Pons (tissue), 1 donor: ENCODE measurements at places on chromosomes 11 and 22.

GRCh38 chr22:46915950-46916730, 153.7 kb downstream of the TBC1D22A start:
- no peak for DNase-seq

DNA sequence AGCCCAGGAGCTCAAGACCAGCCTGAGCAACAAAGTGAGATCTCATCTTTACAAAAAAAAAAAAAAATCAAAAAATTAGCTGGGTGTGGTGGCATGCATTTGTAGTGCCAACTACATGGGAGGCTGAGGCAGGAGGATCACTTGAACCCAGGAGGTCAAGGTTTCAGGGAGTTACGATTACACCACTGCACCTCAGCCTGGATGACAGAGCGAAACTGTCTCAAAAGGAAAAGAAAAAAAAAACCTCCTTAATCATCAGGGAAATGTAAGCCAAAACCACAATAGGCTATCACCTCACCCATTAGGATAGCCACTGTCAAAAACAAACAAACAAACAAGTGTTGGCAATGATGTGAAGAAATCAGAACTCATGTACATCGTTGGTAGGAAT, 13.4 kb downstream of the DGCR2 start:
- no peak for DNase-seq

DNA sequence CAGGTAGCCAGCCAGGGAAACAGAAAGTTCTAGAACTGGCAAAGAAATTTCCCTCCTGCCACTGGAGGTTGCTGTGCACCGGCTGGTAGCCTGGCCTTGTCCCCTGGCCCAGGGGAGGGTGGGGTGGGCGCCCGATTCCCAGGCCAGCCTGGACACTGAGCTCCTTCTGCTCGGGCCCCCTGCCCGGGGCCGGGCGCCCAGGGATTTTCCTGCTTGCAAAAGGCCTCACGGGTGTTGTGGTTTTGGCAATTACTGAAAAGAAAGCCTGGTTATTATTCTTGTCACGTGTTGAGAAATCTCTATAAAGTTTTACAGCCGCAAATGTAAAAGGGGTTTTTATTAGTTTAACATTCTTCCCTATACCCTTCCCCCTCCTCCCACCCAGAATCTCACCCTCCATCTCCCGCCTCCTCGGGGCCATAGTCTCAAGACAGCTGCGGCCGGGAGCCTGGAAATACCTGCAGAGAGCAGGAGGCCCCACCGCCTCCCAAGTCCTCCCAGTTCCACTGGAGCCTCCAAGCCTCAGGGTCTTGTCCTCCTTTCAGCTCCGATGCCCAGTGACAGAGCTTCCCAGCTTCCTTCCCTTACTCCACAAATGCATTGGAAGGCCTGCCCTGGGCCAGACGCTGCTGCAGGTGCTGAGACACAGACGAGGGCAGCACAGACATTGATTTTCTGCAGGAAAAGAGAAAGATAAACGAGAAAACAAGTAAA, 1515.6 kb downstream of the TBC1D22A start:
- peak; percentile 38 for DNase-seq

- no peak for DNase-seq
These were observed 21.5 kb downstream of the MUC6 start for GRCh38 chr11:1015064-1015463.

DNA sequence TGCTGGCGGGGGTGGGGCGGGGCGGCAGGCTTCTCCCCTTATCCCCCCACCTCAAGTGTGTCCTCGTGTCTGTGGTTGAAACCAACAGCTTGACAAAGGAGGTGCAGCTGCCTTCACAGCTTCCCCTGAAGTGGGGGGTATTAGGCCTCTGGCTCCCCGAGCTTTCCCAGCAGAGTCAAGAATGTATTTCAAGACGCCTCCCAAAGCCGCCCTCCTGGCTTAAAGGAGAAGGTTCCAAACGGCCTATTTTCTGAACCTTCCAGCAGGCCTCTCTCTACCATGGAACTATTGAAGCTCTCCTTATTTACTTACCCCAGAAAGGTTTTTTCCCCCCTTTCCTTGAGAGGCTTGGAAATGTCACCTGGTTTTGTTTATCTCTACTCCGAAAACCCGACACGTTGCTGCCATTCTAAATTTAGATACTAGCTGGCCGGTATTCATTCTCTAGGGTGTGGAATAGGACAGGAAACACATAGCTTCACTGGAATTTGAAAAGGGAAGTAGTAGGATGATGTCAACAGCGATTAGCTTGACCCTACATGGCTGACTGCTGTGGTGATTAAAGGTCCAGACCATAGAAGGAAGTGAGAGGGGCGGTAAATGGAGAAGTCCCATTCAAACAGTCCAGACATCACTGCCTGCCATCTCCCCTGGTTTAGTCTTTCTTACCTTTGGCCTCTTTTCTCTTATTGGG, 671 bp upstream of the PICALM start:
- peak; percentile 88 for DNase-seq

DNA sequence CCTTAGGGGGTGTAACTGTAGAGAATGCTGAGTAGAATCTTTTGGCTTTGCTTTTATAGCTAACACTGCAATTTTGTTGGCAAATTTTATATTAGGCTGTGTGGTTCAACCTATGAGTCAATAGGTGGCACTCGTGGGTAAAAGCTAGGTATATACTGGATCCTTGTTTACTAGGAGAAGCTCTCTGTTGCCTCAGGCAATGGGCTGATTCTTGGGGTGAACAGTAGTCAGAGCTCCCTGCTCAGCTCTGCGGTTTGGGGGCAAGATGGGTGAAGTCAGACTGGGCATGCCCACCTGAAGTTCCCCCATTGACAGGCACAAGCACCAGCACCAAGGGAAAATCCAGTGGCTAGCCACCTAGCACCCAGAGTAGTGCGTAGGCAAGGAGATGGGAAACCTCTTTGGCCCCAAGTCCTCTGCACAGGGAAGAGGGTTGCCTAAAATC, 238.7 kb downstream of the FAM181B start:
- peak; percentile 15 for DNase-seq

DNA sequence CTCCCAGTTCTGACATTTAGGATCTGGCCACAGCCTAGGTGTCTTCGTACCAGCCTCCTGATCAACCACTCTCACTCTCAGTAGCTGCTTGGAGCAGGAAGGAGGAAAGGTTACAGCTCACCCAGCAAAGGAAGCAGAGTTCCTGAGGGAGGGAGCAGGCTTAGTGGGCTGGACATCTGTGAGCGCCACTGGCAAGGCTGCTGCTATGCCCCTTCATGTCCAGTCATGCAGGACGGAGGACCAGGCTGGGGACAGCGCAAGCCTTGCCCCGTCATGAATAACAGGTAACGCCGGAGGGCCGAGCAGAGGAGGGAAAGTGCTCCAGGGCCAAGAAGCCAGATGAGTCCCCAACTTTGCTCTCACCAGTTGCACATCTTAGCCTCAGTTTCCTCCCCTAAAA, 25.8 kb downstream of the TPST2 start:
- DNase-seq = no peak

DNA sequence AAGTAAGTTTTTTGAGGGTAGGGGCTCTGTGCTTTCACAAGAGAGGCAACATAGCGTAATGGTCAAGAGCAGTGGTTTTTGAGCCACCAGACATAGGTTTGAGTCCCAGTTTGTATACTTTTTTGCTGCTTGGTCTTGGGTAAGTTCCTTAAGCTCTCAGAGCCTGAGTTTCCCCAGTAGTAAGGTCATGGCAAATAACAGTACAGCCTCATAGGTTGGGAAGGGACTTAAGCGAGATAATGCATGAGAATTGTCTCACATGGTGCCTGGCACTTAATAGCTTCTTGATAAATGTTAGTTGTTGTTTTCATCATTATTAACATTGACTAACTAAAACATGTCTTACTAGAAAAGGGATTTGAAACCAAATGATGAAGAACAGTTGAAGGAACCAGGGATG, 83.1 kb downstream of the ARFGAP2 start:
- no peak for DNase-seq

DNA sequence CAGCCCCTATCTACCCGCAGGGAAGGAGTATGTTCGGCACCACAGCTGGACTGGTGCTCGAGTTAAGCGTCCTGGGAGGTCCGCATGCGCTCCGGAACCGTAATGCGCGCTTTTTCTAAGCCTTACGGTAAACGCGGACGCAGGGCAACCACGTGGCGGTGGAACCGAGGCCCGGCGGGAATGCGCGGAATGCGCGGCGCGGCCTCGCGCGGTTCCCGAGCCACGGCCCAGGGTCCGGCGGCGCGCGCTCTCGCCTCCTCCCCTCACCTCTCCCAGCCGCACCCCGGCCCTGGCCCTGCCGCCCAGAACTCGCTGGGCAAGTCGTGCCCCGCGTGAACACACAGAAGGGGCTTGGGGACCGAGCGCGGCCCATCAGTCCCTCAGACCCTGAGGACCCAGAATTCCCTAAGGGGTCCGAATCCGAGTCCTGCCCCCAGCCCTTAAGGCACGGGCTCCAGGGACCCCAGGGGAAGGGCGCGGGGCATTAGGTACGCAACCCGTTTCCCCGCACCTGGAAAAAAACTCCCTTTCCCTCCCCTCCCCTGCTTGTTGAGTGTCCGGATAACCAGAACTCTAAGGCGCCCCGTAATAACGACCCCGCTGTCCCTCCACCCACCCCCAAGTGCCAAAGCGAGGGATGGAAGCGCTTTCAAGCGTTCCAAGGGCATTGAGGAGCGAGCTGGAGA, 4.3 kb upstream of the CCND1 start:
- peak; percentile 34 for DNase-seq

DNA sequence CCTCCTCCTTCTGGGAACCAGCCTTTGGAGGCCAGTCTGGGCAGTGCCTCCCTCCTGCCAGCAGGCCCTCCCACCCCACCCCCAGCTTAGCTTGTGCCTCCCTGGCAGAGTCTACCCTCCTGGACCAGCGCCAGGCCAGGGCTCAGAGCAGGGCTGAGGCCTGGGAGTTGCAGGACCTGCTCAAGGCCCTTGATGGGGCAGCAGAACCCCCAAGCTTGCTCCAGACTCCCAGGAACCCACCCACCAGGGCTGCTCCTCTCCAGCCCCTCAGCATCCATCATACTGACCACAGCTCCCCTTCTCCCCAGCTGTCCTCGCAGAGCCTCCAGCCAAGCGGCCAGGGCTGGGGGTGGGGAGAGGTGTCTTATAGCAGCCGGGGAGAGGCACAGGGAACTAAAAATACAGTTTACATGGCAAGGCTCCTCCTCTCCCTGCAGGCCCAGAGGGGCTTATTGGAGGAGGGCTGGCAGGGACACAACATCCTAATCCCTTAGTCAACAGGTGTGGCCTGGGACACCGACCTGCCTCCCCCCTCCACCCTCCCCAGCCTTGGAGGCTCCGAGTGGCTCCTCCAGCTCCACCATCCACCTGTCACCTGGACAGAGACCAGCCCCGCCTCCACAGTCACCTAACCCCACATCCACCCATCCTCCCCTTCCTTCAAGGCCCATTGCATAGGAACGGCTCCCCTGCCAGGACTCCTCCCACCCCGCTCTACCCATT, 5.2 kb upstream of the MB start:
- no peak for DNase-seq

DNA sequence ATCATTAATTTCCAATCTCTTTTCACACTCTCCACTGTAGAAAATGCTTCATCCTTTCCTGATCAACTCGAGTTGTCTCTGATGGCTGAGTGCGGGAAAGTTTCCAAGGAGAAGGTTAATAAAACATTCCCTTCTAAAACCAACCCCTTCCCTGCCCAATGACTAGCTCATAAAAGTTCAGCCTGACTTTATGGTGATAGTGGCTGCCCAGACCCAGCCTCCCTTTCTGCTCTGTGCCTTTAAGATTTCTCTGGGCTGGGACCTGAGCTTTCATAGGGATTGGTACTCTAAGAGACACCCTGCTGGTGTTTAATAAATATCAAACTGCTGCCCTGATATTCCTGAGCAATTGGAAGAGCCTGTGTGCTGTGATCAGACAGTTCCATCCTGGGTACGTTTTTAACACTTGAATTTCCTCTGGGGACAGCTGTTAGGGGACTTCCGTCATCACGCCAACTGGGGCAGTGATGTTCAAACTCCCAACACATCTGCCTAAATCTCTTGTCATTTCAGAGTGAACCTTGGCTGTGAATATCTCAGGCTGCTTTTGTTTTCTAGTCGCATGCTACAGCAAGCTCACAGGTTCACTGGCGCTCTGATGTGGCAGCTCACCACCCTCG, 195.0 kb upstream of the KIRREL3 start:
- no peak for DNase-seq

DNA sequence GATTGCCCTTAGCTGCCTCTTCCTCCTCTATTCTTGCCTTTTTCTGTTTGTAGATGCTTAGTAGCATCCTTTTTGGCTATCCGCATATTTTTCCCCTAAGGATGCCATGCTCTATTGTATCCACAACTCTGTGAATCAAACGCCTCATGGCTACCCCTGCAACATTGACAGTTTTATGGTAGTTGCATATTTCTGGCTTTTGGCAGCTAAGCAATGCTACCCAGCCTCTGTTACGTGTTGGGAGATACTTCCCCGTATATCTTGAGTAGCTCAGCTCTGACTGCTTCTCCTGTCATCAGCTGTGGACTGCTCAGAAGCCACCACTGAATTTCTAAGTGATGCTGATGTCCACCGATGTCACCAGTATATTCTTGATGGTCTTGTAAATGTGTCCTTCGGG, 15.1 kb upstream of the SLC3A2 start:
- DNase-seq = no peak

DNA sequence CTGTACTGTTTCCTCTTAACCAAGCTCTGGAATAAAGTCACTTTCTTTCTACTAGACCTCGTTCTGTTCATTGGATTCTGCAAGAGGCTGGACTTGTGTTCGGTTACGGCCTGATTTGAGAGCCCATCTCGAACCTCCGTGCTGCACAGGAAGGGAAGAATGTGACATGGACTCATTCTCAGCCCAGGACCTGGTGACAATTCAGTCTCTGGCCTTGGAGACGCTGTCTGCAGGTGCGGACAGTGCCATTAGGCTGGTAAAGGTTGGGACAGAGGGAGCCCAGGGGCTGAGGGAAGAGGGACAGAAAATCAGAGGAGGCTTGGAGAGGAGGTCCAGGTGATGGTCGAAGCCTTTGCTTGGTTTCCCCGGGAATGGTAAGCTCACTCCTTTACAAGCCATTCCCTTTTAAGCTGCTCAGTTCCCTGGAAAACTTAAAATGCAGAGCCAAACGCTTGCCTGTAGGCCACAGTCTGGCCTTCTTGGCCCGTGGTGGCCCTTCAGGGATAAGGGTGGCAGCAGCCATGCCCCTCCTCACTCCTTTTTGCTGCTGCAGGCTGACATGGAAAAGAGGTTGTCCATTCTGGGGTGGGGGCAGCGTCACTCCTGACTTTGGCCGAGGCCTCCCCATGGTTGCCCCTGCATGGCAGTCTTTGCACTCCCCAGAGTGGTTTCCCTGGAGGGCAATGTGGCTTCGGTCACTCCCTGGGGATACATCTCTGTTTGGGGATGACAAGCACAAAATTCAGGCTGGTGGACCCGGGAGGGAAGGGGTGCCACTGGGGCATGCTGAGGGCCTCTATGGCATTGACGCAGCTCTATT, 52.3 kb downstream of the SHISAL1 start:
- no peak for DNase-seq
